ENCODE measurements at places on chromosomes 5 and 9. TPM values are rescaled to one million over a fixed set of nuclear protein-coding genes. Genes with fewer than 3 reads are reported as not detected.

ZNF454 gene
- total RNA-seq, result not detected

STKLD1 gene
- total RNA-seq, result 0.69 TPM

- DNase-seq, result no peak
- peaks cover 14% of the 10 kb centered on the region for H3K4me1 ChIP-seq
- no peak overlapping the region for H3K4me3 ChIP-seq
These were observed 3.7 kb upstream of the ICE1 start for GRCh38 chr5:5418764-5419163.

DNA sequence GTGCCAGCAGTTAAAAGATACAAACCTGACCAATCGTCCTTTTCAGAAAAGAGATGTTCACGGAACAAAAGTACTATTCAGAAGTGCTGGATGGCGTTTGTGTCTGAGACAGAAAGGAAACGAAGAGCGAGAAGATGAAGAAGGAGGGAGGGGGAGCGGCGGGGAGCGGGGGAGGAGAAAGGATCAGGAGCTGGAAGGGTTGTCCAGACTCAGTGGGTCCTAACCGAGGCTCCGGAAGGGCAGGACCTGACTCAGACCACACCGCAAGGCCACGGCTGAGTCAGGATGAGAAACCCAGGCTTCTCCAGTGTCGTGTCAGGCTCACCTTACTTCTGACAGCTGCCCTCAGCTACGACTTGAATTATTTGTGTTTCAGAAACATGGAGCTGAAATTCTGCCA, 46.2 kb downstream of the PAX5 start:
- H3K4me1 ChIP-seq, result peaks cover 18% of the 10 kb centered on the region
- H3K27ac ChIP-seq, result no peak overlapping the region
- peaks cover 63% of the 10 kb centered on the region for H3K27me3 ChIP-seq
- H3K36me3 ChIP-seq, result peaks cover 12% of the 10 kb centered on the region
- DNase-seq, result peak; percentile 36
- H3K4me3 ChIP-seq, result no peak overlapping the region

HIGD2A gene
- total RNA-seq, result 112 TPM

DNA sequence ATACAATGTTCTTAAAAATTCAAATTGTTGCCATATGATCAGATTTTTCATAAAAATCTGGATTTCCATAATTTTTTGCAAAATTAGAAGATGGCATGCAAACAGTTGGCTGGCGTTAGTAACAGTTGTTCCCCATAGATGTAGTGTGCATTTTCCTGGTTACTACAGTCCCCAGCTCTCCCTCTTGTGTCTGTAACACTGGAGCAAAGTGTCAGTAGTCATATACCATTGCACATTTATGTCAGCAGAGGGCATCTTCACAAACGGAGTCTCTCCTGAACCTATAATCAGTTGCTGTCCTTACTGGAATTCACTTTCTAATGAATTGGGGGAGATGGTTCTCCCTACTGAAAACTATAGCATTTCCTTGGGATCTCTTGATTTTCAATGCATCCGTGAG, 44.7 kb upstream of the DMAC1 start:
- DNase-seq, result no peak
- H3K27me3 ChIP-seq, result no peaks in the 10 kb centered on the region
- H3K4me1 ChIP-seq, result no peaks in the 10 kb centered on the region
